ENCODE measurements at places on chromosomes 7 and 10.

- DNase-seq = no peak
Measured at GRCh38 chr7:46513447-46513848, 592.4 kb upstream of the IGFBP3 start.

DNA sequence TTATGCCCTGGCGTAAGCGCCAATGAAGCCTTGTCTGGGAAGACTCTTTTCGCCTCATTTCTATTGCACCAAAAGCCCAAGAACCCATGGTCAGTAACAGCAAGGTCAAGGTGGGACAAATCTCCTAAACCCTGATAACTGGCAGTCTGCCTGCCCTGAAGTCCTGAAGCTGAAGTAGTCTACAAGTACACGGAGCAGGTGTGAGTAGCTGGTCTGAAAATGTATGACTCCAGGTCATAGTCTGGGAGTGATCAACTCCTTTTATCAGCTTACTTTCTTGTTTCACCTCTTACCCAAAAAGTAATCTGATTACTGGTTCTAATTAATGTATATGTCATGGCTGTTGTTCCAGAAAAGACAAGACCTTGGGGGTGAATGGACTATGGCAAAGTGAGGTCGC lies 107.3 kb upstream of the EFCAB10 start:
- DNase-seq = no peak

DNA sequence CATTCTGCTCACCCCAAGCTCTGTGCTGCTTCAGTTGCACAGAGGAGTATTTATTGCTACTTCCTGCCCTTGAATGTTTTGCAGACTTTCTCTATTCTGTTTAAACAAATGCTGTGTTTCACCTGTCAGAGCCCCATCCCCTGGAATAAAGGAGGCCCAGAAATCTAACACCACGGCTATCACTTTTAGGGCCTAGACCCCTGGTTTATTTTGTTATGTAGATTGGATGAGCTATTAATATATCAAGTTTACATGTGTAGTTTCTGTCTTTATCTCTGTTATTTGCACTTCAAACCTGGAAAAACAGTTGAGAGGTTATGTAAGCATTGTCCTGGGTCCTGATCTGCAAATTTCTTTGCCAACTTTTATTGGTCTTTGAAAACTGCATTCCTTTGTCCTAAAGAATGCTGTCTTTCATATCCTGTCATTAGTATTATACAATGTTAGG lies 630.1 kb downstream of the PARD3 start:
- DNase-seq = no peak

- DNase-seq = no peak
Measured at GRCh38 chr10:127890832-127891334, 1.9 kb downstream of the CLRN3 start.

- DNase-seq = no peak
Measured at GRCh38 chr7:100602889-100603725, 944 bp downstream of the PCOLCE start.

DNA sequence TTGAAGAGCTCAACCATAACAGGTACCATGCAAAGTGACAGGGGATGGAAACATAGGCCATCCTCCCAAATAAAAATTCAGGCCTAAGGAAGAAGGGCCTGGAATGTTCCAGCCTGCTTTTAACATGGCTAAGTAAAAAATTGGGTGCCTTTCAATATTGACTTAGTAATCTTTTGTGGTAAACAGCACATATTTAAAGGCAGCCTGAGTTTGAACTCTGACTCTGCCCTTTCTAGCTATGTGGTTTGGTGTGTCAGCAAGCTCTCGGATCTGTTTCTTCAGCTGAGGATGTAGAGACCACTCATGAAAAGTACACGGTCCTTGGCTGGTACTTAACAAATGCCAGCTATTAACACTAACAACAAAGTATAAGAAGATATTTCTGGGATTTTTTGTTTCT lies 191.8 kb upstream of the CDCA7L start:
- no peak for DNase-seq

DNA sequence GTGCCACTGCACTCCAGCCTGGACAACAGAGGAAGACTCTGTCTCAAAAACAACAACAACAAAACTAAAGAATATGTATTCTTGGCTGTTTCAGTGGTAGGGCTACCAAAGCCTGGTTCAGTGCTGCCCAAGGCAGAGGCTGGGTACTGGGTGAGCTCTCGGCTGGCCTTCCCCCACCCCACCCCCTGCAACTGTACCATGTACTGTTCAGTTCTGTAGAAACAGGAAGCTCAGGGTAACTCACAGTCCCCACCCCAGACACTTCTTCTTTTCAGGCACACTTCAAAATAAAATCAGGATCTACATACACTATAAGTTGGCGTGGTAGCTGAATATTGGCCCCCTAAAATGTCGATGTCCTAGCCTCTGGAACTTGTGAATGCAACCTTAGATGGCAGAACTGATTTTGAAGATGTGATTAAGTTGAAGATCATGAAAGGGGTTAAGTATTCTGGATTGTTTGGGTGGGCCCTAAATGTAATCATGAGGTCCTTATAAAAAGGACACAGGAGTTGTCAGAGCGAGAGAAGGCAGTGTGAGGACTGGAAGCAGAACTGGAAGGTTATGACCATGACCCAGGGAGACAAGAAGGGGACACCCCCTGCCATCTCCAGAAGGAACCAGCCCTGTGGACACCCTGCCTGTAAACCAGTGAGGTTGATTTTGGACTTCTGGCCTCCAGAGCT lies 31.2 kb downstream of the TBXAS1 start:
- DNase-seq = peak; percentile 13

GRCh38 chr7:111654343-111654742 lies 92.1 kb upstream of the IMMP2L start:
- DNase-seq = no peak

- no peak for DNase-seq
Measured at GRCh38 chr10:100184426-100184825, 1.4 kb downstream of the ERLIN1 start.

DNA sequence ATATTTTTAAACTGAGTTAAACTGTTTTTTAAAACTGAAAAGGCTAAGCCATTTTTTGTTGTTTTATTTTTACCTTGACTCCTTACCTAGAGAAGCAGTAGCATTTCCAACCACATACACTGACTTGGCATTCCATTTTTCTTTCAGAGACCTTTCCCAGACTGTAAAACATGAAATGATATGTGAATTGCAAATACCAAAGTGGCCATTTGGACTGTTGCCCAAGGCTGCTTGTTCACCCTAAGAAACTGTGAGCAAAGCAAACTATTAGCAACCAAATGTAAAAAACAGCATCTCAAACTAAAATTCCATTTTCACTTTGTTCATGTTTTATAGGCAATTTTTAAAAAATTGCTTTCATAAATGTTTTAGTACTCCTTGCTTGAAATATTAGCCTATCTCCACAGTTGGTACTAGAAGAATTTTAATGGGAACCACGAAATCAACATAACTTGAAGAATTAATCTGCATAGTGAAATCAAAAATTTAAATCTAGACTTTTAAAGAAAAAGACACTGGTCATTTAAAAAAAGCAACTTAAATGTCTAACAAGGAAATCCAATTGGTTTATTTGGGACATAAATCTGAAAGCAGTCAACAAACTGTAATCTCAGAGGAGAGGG lies 10.8 kb downstream of the UROS start:
- no peak for DNase-seq

- DNase-seq = no peak
Measured at GRCh38 chr7:20083781-20084180, 133.4 kb downstream of the MACC1 start.

DNA sequence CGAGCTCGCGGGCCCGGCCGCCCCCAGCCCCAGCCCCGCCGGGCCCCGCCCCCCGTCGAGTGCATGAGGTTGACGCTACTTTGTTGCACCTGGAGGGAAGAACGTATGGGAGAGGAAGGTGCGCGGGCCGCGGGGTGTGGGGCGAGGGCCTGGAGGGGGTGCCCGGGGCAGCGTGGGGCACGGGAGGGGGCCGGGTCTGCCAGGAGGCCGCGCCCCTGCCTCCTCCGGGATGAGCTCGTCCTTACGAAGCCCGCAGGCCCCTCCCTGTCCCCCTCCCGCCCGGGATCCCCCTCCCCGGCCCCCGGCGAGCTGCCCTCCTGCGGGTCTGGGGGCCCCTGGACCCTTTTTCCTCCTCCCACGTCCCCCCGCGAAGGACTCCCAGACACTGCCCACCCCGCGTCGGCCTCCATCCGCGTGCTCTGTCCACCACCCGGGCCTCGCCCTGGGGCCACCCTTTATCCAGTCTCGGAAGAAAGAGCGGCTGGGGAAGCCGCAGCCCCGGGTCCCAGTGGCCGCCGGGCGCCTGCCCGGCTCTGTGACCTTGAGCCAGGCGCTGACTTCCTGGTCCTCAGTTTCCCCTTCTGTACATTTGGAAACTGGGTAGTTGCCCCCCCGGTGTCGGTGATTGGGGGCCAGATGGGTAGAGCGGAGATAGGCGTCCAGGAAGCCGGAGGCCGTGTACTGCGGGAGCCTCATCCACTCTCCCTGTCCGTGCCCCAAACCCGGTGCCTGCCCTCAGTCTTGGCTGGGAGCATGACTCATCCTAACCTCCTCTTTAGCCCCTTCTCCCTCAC lies 521 bp downstream of the LIMK1 start:
- DNase-seq = no peak

Data from KG1 (cell line).